Panc1 (cell line): ENCODE measurements at places on chromosomes 12 and 14. TPM values are rescaled to one million over a fixed set of nuclear protein-coding genes. Genes with fewer than 3 reads are reported as not detected.

BMP4 gene
- total RNA-seq, result 0.87 TPM

- H3K36me3 ChIP-seq, result no peaks in the 10 kb centered on the region
- peaks cover 25% of the 10 kb centered on the region for H3K27me3 ChIP-seq
- H3K4me3 ChIP-seq, result peak overlapping the region; percentile 18; the same call in 1 of the 2 replicates
- no peaks in the 10 kb centered on the region; the same call in 1 of the 2 replicates for H3K4me1 ChIP-seq
- DNase-seq, result no peak
- H3K27ac ChIP-seq, result no peak overlapping the region
These were observed 467 bp downstream of the KCNK13 start for GRCh38 chr14:90062127-90062794.

- no peaks in the 10 kb centered on the region for H3K36me3 ChIP-seq
- peaks cover 8% of the 10 kb centered on the region for H3K27me3 ChIP-seq
- no peak overlapping the region for H3K4me3 ChIP-seq
- no peak for DNase-seq
- no peaks in the 10 kb centered on the region for H3K4me1 ChIP-seq
These were observed 356.9 kb downstream of the MED13L start for GRCh38 chr12:115920395-115921183.

TEX52 gene
- not detected for total RNA-seq

SLC7A8 gene
- 0.90 TPM for total RNA-seq

GRCh38 chr14:58633831-58634230 lies 3.9 kb upstream of the DACT1 start:
- no peak overlapping the region for H3K4me3 ChIP-seq
- no peaks in the 10 kb centered on the region for H3K36me3 ChIP-seq
- H3K4me1 ChIP-seq, result no peaks in the 10 kb centered on the region
